T-helper 17 cell (primary cell): ENCODE measurements at places on chromosomes 7 and 10. TPM values are rescaled to one million over a fixed set of nuclear protein-coding genes. Genes with fewer than 3 reads are reported as not detected.

GRCh38 chr7:88758381-88759229 lies 895 bp upstream of the ZNF804B start:
- DNase-seq = no peak

GDI2 gene
- total RNA-seq = 109 TPM

DNA sequence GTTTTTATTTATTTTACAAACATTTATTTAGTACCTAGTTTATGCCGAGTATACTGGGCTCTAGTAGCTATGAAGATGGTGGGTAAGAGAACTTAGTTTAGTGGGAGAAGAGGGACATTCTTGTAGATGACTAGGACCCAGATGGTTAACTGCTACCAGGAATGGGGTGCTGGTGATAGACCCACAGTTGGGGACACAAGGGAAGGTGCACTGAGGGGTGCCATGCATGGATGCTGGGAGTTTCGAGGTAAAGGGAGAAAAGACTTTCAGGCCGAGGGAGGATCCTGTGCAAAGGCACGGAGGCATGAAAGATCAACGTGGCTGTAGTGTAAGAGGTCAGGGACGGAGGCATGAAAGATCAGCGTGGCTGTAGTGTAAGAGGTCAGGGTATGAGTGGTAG lies 204.2 kb upstream of the HABP2 start:
- no peak for DNase-seq

GIMAP2 gene
- total RNA-seq = 68.2 TPM

DNA sequence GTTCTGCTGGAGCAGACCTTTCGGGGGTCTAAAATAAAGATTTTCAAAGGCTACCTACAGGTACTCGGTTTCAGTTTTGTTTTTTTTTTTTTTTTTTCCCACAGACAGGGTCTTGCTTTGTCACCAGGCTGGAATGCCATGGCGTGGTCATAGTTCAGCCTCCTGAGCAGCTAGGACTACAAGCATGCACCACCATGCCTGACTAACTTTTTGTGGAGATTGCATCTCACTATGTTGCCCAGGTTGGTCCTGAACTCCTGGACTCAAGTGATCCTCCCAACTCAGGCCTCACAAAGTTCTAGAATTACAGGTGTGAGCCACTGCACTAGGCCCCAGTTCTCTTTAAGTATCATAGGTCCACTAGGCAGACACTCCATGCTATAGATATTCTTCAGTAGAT lies 34.5 kb downstream of the BAMBI start:
- DNase-seq = no peak

- DNase-seq = no peak
Measured at GRCh38 chr7:39969431-39969830, 19.4 kb downstream of the CDK13 start.

DNA sequence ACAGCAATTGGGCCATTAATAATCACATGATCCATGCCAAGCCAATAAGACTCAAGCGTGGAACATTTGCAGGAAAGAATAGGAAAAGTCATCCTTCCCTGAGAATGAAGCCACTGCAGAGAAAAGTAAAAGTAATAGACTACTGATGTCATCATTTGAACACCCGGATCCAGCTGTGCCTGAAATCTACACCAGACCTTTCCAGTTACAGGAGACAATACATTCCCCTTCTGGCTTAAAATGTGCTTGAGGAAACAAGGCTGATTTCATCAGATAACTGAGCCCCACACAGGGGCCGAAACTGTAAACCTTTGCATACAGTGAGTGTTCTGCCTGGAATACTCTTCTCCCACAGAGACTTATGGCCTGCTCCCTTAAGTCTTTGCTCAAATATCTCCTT lies 232.8 kb downstream of the KCNMA1 start:
- DNase-seq = no peak

GRCh38 chr7:101225650-101226049 lies 7.7 kb downstream of the ZNHIT1 start:
- no peak for DNase-seq

- DNase-seq = no peak
Measured at GRCh38 chr10:11691319-11691755, 50.8 kb upstream of the ECHDC3 start.

GRCh38 chr7:101978683-101979082 lies 161.3 kb downstream of the CUX1 start:
- no peak for DNase-seq

GRCh38 chr10:51035344-51035743 lies 38.9 kb upstream of the PRKG1 start:
- DNase-seq = no peak

DNA sequence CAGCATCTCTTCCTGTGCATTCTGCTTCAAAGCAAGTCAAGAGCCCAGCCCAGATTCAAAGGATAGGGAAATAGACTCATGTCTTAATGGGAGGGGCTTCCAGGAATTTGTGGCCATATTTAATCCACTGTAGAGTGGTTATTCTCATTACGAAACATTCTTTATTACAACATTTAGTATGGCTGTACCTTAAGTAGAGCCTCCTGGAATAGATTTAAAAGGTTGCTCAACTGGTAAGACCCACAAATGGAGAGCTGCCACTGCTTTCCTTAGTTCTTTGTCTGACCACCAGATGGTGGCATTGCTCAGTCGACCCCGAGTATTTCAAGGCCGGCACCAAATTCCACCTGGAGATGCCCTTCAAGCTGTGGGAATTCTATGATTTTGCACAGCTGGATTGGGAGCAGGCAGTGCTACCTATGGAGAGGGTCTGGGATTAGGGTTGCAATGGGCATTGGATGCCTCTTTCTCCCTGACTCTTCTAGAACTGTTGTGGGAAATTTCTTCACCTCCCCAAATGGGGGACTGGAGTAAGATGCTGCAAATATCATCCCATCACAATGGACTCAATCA lies 102.2 kb downstream of the RBM20 start:
- DNase-seq = peak; percentile 21

DNA sequence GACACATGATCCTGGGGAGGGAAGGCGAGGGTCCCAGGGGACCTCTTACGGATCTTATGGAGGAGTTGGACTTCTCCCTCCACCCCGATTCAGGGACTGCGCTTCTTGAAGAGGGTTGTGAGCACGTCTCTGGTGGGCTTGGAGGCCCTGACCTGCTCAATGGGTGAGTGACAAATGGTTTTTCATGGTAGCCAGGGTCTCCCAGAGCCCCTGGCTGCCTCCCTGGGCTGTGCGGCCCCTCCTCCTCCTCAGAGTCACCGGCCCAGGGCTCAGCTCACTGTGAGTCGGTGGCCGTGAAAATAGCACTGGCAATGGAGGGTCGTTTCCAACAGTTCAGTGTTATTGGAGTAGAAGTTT lies 26.6 kb downstream of the INPP5A start:
- DNase-seq = no peak
